ENCODE measurements at places on chromosomes 12 and 14. TPM values are rescaled to one million over a fixed set of nuclear protein-coding genes. Genes with fewer than 3 reads are reported as not detected.

Gene TAS2R30
- 0.73 TPM for total RNA-seq

Gene NOXRED1
- not detected for total RNA-seq

Gene AHNAK2
- total RNA-seq: 47.2 TPM

Gene KRT2
- not detected for total RNA-seq

Gene LUM
- total RNA-seq: 0.73 TPM

DNA sequence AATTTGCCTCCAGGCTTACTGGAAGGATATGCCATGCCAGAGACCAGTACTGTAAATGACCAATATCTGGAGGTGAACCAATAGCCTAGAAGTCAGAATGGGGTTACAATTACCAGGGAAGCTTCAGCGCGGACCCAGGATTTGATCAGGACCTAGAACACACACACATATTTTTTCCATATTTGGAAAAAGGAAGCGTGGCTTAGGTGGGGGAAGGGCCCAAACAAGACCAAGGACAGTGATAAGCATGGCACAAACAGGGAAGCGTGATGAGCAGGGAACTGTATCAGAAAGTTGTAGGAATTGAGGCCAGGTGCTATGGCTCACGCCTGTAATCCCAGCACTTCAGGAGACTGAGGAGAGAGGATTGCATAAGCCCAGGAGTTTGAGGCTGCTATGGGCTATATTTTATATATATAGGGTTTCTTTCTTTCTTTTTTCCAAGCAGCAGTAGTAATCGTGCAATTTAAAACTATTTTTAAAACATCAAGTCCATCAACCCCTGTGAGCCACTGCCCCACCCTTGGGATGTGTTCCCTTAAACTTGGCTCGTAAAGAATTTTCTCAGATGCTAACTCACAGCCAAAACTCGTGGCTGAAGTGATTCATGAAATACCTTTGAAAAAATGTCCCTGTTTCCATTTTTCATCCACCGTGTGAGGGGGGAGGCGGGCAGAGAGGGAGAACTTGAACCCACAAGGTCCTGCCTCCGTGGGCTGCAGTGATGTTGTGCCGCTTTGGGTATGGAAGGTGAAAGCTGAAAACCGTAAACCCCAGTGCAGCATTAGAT is 16.7 kb downstream of the HRK start:
- no peak for DNase-seq

DNA sequence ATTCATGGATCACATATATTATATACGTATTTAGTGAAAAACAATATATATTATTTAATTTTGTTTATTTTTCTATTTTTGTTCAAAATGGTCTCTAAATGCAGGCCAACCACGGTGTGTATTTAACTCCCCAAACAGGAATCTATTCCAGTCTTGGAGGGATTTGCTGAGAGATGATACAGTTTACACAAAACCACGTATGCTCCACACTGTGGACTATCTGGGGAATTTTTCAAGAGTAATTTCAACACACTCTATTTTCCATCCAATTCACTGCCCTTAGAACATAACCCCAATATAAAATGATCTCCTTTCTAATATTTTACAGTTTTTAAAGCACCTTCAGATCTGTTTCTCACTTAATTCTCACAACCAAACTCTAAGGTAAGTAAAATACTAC is 15.3 kb downstream of the EML1 start:
- DNase-seq: no peak

DNA sequence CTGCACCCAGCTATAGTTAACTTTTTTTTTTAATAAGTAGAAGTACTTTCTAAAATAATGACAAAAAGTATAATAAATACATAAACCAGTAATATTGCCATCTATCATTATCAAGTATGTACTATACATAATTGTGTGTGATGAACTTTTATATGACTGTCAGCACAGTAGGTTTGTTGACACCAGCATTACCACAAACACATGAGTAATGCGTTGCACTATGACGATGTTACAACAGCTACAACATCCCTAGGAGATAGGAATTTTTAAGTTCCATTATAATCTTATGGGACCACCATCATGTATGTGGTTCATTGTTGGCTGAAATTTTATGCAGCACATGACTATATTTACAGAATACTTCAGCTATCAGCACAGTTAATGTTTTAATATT is 62.9 kb upstream of the VSX2 start:
- DNase-seq: no peak

DNA sequence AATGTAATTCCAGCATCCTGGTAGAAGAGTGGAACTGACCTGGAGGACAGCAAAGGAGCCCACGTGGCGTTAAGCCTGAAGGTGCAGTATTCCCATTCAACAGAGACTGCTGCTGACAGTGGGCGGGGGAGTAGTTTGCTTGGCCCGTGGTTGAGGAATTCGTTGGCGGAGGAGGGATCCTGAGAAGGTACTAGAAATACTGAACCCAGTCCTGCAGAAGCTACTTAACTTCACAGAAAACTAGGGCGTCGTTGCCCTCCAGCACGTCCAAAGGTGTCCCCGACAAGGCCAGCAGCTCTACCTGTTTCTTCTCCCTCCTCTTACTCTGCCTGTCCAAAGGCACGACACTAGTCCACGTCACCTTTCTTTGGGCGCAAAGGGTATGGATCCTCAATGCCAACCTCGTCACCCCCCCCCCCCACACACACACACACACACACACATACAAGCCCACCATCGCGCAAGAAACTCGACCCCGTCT is 303 bp downstream of the PUS7L start:
- DNase-seq: no peak

DNA sequence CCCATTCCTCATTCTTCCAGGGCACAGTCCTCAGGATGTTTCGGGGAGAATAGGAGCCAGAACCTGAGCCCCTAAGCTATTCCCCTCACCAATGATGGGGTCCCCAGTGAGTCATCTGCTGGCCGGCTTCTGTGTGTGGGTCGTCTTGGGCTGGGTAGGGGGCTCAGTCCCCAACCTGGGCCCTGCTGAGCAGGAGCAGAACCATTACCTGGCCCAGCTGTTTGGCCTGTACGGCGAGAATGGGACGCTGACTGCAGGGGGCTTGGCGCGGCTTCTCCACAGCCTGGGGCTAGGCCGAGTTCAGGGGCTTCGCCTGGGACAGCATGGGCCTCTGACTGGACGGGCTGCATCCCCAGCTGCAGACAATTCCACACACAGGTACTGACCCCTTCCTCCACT is 1.3 kb downstream of the SLC39A5 start:
- DNase-seq: no peak

DNA sequence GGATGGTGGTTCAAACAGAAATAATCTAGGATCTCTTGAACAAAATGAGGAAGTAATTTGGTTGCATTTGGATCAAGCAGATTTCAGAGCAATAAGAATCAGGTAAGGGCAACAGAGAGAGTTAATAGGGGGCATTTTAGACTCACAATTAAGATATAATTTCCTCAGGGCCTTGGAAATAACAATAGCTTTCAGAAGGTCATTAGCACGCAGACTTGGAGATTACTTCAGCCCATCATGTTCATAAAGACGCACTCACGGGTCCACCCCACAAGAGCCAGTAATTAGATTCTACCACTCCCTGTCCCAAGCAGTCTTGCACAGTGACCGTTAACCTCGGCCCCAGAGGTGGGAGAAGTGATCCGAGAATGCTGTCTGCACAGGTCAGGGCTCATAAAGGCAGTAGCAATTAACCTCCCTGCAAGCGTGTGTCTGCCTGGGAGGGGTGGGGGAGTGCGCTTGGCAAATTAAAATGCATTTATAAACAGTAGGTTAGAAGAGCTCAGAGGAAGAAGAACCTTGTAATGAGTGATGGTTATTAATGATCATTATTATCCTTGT is 125.7 kb upstream of the CCDC196 start:
- DNase-seq: no peak

GRCh38 chr14:79356040-79356439 is 855.3 kb downstream of the DIO2 start:
- no peak for DNase-seq

- DNase-seq: no peak
Measured at GRCh38 chr12:24223926-24224325, 274.5 kb upstream of the SOX5 start.

GRCh38 chr14:104708606-104709268 is 15.3 kb upstream of the ADSS1 start:
- DNase-seq: peak; percentile 5

DNA sequence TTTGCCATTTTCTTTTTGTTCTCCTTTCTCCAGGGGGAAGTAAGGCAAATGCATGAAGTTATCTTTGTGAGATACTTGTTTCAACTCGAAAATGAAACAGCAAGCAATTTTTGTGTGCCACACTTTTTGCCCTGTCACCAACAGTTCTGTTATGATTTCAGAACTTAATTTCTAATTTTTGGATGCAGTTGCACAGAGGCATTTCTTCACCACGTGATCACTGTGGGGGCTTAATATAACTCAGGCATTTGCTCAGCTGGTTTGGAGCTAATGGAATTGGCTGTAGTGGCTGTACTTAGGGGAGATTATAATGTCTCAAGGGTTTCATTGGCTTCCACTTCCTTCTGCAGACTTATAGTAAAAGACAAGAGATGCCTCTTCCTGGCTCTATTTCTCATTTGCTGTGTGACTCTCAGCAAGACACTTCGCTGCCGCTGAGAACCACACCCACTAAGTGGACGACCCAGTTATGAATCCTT is 452.4 kb downstream of the RAD51B start:
- DNase-seq: no peak

DNA sequence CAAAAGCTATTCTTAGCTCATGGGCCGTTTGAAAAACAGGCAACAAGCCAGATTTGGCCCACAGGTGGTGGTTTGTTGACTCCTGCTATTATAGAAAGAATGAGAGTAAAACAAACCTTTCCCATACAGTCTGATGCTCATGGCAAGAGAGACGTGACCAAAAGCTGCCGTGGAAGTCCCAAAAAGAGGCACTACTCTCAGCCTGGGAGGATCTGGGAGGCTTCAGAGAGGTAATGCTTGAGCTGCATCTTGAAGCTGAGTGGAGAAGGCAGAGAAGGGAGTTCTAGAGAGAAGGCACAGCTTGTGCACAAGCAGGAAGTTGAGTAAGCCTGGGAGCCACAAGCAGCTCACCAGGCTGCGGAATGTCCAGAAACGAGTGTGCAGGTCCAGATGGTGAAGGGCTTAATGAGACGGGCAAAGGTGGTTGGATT is 9.6 kb downstream of the PLXNC1 start:
- DNase-seq: no peak
